ENCODE measurements at places on chromosomes 6 and 20.

GRCh38 chr6:157217894-157218370 is 105.4 kb downstream of the TMEM242 start:
- no peak for DNase-seq

DNA sequence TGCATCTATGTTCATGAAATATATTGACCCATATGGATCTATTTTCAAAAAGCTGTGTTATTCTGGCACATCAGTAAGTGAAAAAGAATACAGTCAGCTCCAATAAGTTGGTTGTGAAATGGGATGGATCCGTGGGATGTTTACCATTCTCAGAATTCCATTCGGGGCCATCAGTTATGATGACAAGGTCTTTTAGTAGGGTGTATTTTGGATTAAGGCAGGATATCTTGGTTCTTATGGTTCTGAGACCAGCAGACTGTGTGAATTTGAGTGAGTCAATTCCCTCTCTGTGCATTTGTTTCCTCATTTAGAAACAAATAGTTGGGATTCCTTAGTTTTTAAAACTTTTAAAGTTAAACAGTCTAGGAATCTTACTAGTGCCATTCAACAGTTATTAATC is 287.4 kb downstream of the CD109 start:
- no peak for DNase-seq

DNA sequence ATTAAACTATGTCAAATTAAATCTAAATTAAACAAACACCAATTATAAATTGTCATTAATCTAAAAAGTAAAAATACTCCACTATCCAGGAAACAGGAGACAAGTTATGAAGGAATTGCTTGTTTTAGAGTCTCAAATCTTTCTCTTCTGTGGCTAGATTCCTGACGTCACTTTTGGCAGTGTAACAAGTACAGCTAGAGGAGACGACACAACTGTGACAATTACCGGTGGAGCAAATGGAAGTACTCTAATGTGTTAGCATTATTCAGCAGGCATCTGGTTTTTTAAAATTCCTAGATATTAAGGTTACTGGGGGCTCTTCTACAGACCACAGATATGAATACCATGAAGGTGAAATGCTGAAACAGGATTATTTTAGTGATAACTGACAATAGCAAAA is 1042.7 kb downstream of the EPHA7 start:
- no peak for DNase-seq

GRCh38 chr6:158854214-158855101 is 35.3 kb upstream of the EZR start:
- DNase-seq, result peak; percentile 80

Data from activated CD4-positive, alpha-beta T cell treated with anti-CD3 and anti-CD28 coated beads, Interleukin-2, amount 10 ng/mL, durations not matched to agents 24 days and 14 days (primary cell).